ENCODE measurements at places on chromosomes 16 and 17. TPM values are rescaled to one million over a fixed set of nuclear protein-coding genes. Genes with fewer than 3 reads are reported as not detected.

TP53TG3 gene
- total RNA-seq: not detected

GNG13 gene
- total RNA-seq: not detected

CLDN9 gene
- 0.35 TPM for total RNA-seq

ANKRD40CL gene
- total RNA-seq: not detected

MEOX1 gene
- 0.18 TPM for total RNA-seq
